ENCODE measurements at places on chromosomes 3 and 15.
A peak's percentile ranks its signal among the peaks of the same experiment; 100 is the strongest.

DNA sequence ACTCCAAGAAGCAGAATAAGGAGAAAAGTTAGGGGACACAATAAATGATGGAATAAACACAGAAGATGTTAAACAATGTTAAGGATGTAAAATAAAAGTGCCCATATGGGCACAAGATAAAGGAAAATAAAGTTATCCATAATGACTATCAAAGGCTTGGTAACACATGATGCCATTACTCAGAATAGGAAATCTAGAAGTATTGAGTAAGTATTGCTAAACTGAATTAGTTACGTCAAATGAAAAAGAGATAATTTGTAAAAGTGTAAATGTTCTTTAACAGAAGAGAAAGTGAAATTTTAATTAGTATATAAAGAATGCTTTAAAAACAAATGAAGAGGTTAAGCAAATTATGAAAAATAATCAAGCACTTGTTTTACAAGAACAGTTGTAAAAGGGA lies 6.7 kb downstream of the COPS2 start:
- DNase-seq, result no peak

GRCh38 chr3:64667887-64668581 lies 19.8 kb downstream of the ADAMTS9 start:
- peak; percentile 52 for DNase-seq

DNA sequence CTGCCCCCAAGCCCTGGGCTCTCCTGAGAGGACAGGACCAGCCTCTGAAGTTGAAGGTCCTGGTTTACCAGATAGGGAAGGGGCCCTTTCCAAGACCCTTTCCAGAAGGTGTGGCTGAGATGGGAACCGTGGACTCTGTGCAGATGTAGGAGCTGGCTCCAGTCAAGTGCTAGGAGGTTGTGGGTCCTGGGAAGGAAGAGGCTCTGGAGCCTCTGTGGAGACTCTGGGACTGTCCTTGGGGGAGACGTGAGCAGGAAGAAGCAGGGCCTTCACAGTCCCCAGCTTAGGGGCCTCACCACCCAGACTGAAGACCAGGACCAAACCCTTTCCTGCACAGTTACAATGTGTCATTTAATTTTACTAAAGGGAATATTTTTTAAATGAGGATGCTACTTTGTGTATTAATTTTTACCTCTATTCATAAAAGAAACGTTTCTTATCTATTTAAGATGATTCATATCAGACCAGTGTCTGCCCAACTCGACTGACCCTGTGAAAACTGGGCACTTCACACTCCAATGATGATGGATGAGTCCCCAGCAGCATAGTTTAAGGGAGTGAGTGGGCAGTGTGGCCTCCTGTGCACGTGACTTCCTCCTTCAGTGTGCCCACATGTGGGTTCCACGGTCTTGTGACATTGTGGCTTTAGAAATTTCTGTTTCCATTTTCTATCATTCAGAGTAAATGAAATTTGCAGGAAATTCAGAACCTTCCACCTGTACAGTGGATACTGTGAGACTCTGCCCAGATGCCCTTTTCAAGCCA lies 10.9 kb downstream of the CCR5AS start:
- DNase-seq, result no peak

GRCh38 chr3:30984855-30985749 lies 90.6 kb upstream of the GADL1 start:
- no peak for DNase-seq

DNA sequence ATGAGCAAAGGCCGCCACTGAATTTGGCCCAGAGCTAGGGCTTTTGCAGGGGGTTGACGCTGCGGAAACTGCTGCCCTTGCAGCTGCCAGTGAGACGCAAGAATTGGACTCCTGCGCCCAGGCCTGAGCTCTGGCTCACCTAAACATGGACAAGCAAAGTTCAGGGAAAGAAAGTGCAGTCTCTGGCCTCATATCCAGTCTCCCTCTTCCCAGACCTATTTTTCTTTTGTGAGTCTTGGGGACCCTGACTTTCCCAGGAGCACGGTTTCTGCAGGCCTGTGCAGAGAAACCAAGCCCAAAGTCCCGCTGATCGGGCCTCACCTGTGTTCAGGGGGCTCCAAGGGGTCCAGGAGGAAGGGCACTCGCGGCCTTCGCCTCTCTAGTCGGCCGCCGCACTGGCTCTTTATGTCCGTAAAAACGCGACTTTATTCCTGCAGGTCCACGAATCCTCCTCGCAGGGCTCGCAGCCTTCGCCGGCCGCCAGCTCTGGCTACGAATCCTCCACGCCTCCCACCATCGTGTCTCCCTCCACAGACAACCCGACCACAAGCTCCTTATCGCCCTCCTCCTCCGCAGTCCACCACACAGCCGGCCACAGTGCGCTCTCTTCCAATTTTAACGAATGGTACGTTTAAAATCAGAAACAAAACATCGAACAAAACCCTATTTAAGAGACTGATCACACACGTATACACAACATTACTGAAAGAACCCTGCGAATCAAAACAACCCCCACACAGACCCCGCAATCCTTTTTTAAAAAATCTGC lies 3.9 kb downstream of the ZIC1 start:
- no peak for DNase-seq

DNA sequence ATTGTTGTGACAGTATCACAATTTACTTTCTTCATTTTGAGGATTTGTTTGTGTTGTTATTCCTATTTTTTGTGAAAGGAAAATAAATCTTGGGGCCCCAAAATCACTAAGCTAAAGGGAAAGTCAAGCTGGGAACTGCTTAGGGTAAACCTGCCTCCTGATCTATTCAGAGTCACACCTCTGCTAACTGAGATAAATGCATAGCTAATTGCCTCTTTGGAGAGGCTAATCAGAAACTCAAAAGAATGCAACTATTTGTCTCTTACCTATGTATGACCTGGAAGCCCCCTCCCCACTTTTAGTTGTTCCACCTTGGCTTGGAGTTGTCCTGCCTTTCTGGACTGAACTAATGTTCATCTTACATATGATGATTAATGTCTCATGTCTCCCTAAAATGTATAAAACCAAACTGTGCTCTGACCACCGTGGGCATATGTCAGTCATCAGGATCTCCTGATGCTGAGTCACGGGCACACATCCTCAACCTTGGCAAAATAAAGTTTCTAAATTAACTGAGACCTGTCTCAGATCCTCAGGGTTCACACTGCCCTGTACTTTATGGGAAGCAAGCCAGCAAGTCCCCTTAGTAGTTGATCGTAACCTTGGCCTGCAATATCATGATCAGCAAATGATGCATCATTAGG lies 523.2 kb upstream of the GOLIM4 start:
- DNase-seq, result no peak

- DNase-seq, result peak; percentile 30
These were observed at the start of gene ENTPD3 for GRCh38 chr3:40387001-40387894. Gene ENTPD3, plus strand, starts transcription at chr3:40387184. Its CDS starts 874 bp downstream, at chr3:40388058.

GRCh38 chr3:186798239-186798874 lies 7.9 kb downstream of the RFC4 start:
- no peak for DNase-seq

DNA sequence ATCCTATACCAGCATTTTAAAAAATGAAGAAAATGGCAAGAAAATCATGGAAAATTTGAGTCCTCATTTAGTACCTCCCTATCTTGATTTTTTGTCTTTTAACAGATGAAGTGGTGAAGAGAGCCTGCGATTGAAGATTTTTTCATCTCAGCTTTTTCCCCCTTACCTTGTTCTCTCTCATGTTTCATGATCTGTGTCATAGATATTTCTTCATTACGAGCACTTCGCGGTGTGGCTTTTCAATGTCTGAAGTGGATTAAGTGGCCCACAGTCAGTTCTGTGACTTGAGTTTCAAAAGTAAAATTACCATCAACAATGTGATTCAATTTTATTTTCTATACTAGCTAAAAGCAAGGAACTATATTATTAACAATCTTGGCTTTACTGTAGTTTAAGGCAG lies 147.2 kb downstream of the FNDC3B start:
- DNase-seq, result no peak

DNA sequence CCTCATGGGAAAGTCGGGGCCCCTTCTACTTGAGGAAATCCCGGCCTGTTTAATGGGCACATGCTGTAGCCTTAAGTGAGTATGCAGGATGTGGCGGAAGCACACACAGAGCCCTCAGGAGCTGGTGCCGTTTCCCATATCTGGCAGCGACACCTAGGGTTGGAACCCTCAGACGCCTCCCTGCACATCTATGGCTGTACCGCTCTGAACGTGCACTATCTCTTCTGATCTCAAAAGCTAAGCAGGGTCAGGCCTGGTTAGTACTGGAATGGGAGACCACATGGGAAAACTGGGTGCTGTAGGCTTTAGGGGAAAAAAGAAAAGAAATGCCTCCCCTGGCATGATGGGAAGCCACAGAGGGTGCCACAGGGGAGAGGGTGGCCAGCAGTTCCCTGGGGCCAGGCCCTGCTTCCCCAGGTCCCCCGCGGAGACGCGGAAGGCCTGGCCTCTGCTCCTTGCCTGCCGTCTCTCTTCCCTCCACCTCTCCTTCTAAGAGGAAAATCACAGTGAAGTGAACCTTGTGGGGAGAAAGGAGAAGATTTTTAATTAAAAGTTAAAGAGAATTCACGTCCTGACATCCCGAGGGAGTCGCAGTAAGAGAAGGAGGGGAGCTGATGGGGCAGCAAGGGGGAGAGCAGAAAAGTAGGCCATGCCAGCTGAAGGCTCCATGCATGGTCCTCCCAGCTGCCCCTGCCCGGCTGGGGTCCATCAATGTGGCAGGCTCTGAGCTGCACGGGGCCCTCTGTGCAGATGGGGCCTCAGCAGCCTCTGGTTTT lies 60.5 kb upstream of the TMEM115 start:
- DNase-seq, result no peak

- no peak for DNase-seq
These were observed 3.6 kb downstream of the BCL6 start for GRCh38 chr3:187741403-187742350.

DNA sequence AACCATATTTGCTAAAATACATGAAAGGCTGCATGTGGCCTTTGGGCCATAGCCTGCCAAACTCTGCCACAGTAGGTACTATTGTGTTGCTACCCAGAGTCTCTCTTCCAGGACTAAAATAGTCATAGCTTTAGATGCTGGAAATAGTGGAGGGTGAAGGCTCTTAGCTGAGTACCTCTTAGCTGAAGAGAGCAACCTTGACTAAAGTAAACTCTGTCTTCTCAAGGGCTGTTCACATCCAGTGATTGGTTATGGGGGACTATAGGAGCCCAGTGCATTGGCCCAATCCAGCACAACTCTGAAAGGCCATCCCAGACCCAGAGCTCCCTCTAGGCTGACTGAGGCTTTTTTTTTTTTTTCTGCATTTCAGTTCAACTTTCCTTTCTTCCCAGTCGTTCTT lies 117.8 kb upstream of the ACP3 start:
- DNase-seq, result no peak

DNA sequence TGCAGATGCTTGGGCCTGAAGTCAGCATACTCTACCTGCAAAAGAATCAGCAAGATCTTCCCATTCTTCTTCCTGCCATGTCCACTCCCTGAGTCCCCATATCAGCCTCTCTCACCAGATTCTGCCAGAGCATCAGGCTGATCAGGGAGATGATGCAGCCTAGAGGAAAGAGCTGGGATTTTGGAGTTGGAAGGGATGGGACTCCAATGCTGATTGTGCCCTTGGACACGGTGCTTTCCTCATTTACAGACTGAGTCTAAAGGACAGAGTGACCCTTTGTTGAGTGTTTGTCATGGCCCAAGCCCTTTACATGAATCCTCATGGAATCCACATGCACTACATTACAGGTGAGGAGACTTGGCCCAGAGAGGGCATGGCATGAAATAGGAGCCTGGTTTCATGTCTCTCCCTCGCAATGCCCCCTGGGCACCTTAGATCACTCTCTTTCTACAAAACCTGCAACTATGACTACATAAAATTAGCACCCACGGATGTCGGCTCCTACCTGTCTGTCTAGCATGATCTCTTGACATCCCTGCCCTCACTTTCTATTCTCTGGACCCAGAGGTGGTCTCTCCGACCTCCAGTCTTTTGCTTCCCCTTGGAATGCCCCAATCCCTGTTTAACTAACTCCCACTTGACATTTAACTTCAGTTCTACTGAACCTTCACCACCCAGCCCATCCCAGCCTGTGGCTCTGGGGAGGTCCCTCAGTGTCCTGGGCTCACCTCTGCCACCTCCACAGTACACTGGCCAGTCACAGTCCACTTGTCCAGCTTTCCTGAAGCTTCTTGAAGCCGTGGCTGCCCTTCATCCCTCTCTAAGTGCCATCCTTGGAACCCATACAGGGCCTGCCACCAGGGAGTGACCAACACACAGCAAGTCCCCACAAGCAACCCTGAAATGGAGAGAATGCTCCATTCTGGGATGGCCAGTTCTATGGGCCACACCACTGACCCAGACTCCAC lies 173.5 kb downstream of the ABHD5 start:
- DNase-seq, result no peak

GRCh38 chr15:49082960-49083359 lies 36.7 kb upstream of the SECISBP2L start:
- DNase-seq, result no peak

GRCh38 chr3:47079432-47079831 lies 84.5 kb downstream of the SETD2 start:
- no peak for DNase-seq

DNA sequence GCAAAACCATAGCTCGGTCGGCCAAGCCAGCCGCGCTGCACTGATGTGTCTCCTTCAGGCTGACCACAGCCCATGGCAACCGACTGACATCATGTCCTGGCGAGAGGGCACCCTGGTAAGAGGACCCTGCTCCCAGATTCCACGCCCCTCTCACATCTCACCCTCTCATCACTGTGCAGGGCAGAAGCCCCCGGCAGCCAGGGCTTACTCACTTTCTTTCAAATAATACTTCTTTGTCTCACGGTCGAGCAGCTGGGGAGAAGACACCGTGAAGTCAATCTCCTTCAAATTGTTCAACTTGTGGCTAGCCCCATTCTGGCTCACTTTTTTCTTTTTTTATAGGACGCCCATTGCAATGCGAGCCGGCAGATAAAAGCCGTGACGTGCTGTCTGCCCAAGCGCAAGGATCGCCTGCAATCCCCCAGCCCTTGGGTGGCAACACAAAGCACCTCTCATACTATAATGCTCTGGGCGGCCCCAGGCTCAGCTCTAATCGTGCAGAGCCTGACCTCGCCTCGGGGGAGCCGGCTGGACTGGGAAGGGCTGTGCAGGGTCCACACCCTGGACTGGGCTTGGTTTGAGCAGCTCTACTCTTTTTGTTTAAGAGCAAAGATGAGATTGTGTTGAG lies 33.6 kb downstream of the VGLL4 start:
- no peak for DNase-seq

DNA sequence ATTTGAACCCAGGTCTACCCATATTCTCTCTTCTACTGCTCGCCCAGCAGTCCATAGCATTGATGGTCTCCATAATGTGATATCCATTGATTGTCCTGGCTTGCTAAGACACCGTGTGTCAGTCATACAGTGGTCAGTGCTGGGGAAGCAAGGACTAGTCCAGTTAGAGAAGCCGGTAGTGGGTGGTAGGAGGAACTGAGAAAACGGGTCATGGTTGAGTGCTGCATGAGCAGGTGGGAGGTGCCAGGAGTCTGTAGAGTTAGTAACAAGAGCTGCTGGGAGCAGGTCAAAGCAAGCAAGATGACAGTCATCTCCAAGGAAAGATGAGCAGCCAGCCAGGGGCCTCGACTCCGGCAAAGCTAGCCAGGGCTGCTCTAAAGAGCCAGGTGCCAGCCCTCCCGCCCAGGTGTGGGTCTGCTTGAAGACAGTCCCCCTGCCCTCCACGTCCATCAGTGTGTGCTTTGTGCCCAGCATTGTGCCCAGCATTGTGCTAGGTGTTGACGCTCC lies 29.5 kb upstream of the USP3 start:
- DNase-seq, result no peak
